Activated CD4-positive, alpha-beta T cell treated with anti-CD3 and anti-CD28 coated beads for 24 hours (primary cell): ENCODE measurements at places on chromosomes 1 and 21.
A peak's percentile ranks its signal among the peaks of the same experiment; 100 is the strongest.

GRCh38 chr1:90924982-90925381 lies 96.9 kb downstream of the ZNF644 start:
- DNase-seq = no peak

GRCh38 chr1:247487057-247487456 lies 29.2 kb upstream of the OR2B11 start:
- DNase-seq = no peak

GRCh38 chr1:206933333-206933945 lies 11.7 kb upstream of the FCMR start:
- DNase-seq = peak; percentile 60

DNA sequence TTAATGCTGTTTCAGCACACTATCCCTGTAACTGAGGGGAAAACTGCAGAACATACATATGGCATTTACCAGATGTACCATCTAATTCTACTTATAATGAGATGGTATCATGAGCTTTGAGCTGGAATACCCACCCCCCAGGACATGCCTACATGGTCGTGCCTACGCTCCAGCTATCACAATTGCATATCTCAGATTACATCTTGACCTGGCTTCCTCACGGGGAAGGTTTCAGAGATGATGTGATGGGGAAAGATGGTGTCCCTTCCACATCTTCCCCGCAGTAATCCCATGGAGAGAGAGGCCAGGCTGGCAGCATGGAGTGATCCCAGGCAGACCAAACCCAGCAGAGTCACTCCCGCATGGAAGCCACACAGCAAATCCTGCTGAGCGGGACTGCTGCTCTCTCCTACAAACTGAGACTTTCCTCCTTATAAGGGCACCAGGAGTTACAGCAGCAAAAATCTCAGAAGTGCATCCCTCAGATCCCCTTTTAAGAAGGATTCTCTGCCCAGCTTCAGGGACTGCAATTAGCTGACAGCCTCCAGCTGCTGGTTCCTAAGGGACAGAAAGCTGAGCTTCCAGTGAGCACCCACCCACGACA lies 67.1 kb downstream of the KCNH1 start:
- no peak for DNase-seq

- no peak for DNase-seq
Measured at GRCh38 chr21:46621457-46622182, 13.9 kb upstream of the PRMT2 start.

GRCh38 chr1:202170726-202171125 lies 10.3 kb upstream of the PTPN7 start:
- no peak for DNase-seq

- DNase-seq = no peak
Measured at GRCh38 chr1:12532405-12533315, 85.3 kb downstream of the DHRS3 start.

DNA sequence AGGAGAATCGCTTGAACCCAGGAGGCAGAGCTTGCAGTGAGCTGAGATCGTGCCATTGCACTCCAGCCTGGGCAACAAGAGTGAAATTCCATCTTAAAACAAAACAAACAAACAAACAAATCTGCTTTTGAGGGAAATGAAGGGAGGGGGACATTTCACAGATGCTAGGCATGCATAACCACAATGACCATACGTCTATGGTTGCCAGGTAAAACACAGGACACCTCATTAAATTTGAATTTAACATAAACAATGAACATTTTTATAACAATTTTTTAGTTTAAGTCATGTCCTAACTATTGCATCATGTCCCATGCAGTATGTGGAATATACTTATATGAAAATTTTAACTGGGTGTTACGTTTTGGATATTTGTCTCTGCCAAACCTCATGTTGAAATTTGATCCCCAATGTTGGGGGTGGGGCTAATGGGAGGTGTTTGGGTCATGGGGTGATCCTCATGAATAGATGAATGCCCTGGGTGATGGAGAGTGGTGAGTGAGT lies 31.0 kb upstream of the ZBTB18 start:
- DNase-seq = no peak

GRCh38 chr1:33667386-33668282 lies 195.2 kb downstream of the ZSCAN20 start:
- no peak for DNase-seq

GRCh38 chr1:94806441-94806871 lies 13.7 kb upstream of the SLC44A3 start:
- no peak for DNase-seq

- DNase-seq = no peak
Measured at GRCh38 chr1:62800281-62800680, 16.3 kb downstream of the ATG4C start.

DNA sequence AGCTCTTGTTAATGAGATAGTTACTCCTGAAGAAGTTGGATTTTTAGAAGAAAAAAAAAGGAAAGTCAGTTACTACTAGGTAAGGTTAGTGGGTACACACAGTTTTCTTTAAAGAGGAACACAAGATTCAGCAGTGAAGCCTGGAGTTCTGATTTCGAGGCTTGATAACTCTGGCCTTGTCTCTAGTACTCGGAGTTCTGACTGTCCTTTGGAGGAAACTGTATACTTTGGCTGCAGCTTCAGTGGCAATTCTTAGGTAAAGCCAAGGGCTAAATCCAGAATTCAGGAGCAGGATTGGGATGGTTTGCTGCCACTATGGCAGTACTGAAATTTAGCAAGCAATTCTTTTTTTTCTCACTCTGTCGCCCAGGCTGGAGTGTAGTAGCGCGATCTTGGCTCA lies 9.2 kb downstream of the ACADM start:
- no peak for DNase-seq

DNA sequence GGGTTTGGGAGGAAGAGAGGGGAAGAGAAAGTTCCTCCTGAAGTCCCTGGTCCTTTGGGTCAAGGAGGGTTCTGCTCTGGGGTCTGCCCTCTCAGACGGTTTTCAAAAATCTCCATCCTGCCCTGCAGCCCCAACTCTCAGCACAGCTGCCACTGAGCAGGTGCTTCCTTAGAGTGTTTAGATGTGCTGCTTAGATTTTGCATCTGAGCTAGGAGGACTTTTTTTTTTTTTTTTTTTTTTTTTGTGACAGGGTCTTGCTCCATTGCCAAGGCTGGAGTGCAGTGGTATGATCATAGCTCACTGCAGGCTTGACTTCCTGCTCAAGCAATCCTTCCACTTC lies 324.9 kb upstream of the POU3F1 start:
- DNase-seq = no peak

DNA sequence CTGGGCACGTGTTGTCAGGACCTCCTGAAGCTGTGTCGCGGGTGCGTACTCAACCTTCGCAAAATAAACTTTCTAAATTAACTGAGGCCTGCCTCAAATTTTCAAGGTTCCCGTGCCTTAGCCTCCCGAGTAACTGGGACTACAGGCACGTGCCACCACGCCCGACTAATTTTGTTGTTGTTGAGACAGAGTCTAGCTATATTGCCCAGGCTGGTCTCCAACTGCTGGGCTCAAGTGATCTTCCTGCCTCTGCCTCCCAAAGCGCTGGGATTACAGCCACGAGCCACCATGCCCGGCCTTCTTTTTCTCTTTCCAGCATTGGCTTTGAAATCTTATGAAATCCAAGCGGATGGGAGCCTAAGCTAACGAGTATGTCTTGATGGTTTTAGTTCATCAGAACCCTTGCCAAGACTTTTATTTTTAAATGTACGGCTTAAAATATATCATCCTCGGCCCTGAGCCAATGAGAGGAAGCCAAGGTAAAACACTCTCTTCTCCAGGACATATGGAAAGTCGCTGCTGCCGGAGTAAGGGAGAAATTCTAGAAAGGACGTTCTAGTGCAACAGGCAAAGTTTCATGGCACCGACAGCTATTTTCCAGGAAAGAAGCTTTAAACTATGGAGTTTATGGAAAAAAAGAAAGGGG lies 12.7 kb upstream of the ERVH48-1 start:
- DNase-seq = no peak

- no peak for DNase-seq
Measured at GRCh38 chr1:149929856-149930255, 2.3 kb upstream of the SF3B4 start.

GRCh38 chr1:211393203-211393602 lies 66.6 kb downstream of the TRAF5 start:
- no peak for DNase-seq

- DNase-seq = no peak
Measured at GRCh38 chr1:244180256-244180655, 129.2 kb downstream of the ZBTB18 start.

DNA sequence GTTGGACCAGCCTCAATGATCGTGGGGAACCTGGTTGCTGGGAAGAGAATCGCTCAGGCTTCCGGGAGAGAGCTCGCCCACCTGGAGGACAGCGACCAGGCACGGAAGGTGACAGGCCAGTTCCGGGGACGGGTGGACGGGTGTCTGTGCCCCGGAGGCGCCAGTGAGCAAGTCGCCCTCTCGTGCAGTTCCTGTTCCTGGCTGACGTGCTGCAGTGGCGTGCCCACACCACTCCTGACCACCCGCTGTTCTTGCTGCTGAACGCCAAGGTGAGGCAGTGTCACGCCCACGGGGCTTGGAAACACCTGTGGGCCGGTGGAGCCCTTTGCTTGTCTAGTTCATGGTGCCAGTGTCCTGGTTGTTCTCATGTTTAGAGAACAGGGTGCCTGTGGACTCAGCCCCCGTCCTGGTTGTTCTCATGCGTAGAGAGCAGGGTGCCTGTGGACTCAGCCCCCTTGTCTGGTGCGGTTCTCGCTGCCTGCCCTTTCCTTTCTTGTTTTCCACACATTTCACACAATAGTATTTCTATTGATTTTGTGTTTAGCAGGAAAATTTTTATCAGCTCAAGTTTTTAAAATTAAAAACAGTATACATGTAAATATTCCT lies 53.1 kb downstream of the S100B start:
- DNase-seq = no peak

- no peak for DNase-seq
Measured at GRCh38 chr21:36735201-36735515, 36.2 kb downstream of the SIM2 start.

DNA sequence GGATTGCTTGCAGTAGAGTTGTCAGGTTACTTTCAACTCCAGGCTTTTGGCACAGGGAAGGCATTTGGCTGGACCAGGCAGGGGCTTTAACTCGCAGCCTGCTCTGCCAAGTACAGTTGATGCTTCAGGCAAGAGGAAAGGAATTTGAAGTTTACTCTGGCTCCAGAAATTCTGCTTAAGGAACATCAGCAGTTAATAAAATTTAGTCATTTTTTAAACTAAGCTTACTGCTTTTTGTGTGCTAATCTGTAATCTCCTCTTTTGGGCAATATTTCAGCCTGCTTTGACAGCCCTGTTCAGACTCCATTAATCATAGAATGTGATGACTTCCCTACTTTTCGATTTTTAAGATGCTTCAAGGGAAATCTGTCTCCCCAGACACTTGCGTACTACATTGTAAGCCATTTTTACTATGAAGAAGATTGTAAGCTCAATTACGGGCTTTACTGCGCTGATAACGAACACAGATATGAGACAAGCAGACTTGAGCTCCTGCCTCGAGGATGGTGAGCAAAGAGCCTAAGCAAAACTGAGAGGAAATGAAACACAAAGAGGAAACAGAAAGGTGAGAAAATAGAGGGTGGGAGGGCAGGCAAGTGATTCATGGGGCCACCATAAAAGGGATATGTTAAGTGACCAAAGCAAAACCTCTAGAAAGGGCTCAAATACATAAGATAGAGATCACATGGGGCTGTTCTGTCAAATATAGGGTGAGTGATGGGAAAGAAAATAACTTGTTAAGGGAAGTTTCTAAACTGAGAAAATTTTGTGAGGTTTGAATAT lies 76.6 kb upstream of the VAV3 start:
- DNase-seq = no peak

DNA sequence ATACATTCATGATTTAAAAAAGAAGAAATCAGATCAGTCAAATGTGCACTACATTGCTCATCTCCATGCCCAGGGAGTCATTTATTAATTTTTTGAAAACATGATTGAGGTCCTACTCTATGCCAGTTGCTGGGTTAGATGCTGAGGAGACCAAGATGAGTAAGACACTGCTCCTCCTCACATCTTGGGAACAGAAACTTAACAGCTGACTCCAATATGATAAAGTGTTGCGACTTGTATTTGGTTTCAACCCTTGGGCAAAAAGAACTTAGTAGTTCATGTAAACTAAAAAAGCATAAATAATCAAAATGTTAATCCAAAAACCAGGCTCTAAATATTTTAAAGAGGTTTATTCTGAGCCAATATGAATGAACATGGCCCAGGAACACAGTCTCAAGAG lies 56.9 kb downstream of the OPTC start:
- no peak for DNase-seq

DNA sequence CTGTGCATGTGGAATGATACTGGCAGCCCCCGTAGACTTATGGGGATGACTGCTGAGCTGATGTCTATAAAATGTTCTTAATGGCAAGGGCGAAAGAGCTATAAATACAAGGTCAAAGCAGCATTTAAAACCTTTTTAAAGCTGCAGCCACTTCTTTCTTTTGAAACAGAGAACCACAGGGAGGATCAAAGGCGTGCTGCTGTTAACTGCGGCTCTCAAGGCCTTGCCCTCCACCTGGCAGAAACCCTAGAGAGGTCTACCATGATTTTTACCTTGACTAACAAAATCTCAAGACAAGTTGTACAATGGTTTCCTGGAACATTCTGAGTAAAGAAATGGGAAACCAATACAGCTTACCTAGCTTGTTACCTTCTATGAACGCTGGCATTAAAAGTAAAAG lies 89.7 kb downstream of the SLC45A1 start:
- DNase-seq = no peak

DNA sequence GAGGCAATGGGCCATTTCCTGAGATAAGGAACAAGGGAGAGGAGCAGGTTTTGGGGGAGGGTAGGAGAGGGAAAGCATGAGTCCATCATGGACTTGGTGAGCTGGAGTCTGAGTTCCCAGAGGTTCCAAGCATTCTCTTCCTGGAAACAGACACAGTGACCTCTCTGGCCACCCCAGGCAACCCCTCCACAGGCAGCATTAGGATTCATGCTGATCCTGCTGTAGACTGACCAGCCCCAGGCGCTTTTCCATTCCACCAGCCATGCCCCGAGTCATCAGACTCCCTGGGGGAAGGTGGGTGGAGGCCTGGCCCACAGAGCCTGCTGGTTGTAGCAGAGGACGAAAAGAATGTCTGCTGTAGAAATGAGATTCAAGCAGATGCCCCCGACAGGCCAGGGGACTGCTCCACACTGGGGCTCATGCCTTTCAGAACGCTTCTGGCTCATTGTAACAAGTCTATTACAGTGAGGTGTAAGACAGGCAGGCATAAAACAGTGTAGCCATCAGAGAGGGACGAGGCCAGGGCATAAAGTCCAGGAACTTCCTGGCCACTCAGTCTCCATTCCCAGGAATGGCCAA lies 52.2 kb downstream of the KCND3 start:
- no peak for DNase-seq

DNA sequence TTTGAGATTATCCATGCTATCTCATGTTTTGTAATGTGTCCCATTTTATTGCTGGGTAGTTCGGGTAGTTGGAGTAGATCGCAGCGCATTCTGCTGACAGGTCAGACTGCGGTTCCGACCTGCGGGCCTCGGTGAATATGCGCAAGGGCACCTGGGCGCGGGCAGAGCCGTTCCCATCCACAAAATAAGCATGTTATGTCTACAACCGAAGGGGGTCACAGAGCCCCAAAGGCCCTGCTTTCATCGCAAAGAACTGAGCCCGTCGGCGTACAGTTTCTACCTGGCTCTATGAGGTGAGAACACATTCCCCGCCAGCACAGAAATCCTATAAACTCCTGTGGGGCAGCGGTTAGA lies 88.4 kb downstream of the PRKAB2 start:
- DNase-seq = no peak
